Spinal cord (tissue), 10 donors: ENCODE measurements at places on chromosomes 4 and X. TPM values are rescaled to one million over a fixed set of nuclear protein-coding genes. Genes with fewer than 3 reads are reported as not detected.

DNA sequence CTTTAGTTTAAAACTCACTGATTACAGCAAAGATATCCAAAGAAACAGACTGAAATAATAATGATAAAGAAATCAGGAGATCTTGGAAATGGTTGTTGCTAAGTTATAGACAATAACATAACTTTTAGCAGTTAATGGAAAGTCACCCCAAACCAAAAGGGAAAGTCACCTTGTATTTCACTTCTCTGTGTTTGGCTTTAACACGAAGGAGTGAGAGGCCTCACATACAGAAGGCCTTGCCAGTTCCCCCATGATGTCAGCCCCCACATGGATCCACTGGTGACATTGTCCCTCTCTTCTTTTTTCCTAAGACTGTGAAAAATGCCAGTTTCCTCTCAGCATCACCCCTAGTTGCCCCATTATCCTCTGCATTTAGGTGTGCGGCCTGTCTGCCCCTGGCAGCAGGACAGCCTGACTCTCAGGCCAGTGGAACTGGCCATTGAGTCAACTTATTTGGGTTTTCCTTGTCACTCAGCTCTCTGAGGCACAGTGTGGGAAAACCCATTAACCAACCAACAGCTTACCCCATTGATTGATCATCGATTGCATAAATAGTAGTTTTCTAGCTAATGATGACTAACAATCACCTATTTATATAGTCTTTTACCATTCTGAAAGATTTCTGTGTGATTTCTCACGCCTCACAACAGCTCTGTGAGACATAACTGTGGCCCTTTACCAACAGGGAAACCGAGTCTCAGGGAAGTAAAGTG, 308.1 kb downstream of the PTTG2 start:
- H3K4me3 ChIP-seq: no peak overlapping the region
- DNase-seq: no peak
- H3K4me1 ChIP-seq: no peaks in the 10 kb centered on the region

DNA sequence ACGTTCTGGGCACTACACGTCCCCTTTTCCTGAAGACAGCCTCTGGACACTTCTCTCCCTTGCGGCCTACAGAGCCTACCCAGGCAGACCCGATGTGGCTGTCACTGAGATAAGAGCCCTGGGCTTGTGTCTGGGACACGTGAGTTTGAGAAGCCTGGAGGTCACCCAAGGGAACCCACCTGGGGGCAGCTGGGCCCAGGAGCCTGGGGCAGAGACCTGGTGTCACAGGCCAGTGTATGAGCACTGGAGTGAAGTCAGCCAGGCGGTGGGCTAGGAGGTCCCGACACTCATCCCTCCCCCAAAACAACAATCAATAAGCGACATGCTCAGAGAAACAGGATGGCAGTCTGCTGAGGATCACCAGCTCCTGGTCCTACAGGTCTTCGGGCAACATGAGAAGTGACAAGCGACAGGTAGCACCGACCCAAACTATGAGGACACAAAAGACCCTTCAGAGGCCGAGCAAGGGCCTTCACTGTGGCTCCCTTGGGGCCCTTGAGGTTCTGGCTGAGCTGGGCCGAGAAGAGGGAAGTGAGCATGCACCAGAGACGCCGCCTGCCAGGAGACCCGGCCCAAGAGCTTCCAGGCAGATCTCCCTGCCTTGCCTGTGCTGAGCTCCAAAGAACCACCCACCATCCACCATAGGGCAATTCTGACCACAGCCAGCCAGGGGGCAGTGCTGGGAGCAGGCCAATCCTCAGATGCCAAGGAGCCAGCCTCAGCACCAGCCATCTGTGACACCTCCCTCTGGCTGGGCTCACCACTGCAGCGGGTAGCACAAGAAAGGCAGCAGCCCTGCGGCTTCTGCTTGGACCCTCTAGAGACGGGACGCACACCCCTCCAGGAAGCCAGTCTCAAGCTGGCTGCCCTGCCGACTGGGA, 11.0 kb upstream of the DUSP9 start:
- no peaks in the 10 kb centered on the region for H3K36me3 ChIP-seq
- H3K4me3 ChIP-seq: no peak overlapping the region
- no peaks in the 10 kb centered on the region for H3K27me3 ChIP-seq
- H3K27ac ChIP-seq: no peak overlapping the region

Gene GABRG1
- 26.6 TPM for total RNA-seq

DNA sequence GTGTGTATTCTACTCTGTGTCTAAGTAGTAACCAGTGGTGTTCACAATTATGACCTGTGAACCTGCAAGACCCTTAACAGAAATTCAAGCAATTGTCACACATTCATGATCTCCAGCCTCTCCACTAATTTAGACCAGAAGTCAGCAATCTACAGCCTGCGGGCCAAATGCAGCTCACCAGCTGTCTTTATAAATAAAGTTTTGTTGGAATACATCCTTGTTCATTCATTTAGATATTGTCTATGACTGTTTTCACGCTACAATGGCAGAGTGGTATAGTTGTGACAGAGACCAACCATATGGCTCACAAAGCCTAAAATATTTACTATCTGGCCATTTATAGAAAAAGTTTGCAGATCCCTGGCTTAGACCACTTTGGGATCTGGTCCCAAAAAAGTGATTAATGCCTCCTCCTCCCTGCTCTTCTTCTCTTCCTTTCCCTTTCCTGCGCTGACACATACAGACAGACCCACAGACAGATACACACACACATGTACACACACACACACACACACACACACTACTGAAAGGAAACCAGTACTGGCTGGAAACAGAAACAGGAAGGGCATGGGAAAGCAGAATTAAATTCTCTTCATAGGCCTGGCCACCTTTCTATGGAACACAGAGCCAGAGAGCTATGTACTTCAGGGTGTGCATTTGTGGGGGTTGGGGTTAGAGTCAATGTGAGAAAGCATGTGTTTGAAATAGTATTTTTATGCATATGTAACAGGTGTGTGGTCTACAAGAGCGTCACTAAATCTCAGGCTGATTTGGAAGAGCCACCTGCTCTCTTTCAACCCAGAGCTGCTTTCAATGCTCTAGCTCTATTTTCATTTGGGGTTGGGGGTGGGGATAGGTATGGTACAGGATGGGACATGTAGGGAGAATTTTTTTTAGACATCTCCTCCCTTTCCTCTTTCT, 49.7 kb upstream of the TMEM164 start:
- H3K27me3 ChIP-seq: peaks cover 11% of the 10 kb centered on the region
- no peak for DNase-seq
- no peaks in the 10 kb centered on the region for H3K4me1 ChIP-seq

Gene GLUD2
- total RNA-seq: 4.7 TPM

- no peak overlapping the region for H3K27ac ChIP-seq
- no peaks in the 10 kb centered on the region for H3K36me3 ChIP-seq
- no peak overlapping the region for H3K4me3 ChIP-seq
- DNase-seq: no peak
Measured at GRCh38 chr4:140529434-140529833, 5.5 kb downstream of the ELMOD2 start.
